Stimulated activated naive CD4-positive, alpha-beta T cell treated with Interleukin-2 at 50 U/mL for 16 hours (primary cell): ENCODE measurements at places on chromosomes 3 and 15.

- DNase-seq, result no peak
Observed at GRCh38 chr3:184351511-184352148, 9.8 kb downstream of the CLCN2 start.

DNA sequence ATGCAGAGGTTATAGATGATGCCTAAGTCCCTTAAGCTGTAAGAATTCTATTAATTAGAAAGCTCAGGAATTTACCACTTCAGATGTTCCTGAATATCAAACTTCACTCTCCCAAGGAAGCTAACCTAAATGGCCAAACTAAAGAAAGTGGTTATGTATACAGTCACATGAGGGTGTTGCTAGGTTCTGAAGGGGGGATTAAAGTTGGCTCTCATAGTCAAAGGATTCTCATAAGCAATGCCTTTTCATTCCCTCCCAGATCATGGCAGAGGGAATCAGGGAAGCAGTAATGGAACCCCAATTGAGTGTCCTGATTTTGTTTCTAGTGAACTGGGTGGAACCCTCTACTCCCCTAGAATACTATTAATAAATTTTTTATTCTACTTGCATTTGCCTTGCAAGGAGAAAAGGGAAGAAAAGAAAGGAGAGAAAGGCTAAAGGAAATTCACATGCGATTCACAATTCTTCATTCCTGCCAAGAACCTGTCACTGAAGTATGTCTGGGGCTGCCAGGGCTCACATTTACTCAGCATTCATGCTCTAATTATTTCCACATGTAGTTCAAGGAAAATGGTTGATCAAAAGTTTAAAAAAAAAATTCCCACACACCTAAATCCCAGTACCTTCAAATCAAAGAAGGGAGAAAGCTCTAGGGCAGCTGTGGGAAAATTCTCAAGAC is 25.1 kb downstream of the FSTL1 start:
- DNase-seq, result no peak

GRCh38 chr3:56792193-56792592 is 9.6 kb downstream of the ARHGEF3 start:
- DNase-seq, result no peak

DNA sequence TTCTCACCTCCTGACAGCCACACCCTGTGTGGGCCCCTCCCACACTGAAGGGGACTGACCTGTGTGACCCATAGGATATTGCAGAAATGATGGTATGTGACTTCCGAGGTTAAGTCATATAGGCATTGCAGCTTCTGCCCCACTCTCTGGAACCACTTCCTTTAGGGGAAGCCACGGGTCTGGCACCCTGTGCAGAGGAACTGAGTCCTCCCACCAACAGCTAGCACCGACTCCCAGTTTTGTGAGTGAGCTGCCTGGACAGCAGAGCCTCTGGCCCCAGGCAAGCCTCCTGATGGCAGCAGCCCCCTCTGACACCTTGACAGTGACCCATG is 24.6 kb upstream of the SLC6A6 start:
- no peak for DNase-seq

- DNase-seq, result no peak
Observed at GRCh38 chr15:41716864-41717263, 56.7 kb downstream of the MGA start.

GRCh38 chr15:87523516-87523915 is 733.0 kb downstream of the NTRK3 start:
- no peak for DNase-seq

DNA sequence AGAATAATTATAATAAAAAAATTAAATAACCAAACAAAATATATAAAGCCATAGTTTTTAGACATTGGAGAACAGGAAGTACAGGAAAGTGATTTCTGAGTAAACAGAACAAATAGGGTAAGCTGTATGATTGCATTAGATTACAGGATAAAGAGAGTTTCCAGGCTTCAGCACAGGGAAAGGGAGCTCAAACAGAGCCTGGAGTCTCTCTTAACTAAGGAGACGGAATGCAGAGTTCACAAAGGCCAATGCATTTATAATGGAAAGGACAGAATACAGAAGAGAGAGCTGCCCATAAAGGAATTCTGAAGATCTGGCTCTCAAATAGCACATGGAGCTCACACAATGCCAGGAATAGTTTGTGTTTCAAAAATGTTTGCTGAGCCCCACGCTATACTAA is 42.0 kb upstream of the OTOL1 start:
- DNase-seq, result no peak

GRCh38 chr15:47674586-47675232 is 42.6 kb upstream of the SEMA6D start:
- no peak for DNase-seq

- no peak for DNase-seq
Observed at GRCh38 chr3:141343865-141344271, 24.4 kb upstream of the ZBTB38 start.

- no peak for DNase-seq
Observed at GRCh38 chr3:39707314-39707909, 102.0 kb upstream of the MYRIP start.

DNA sequence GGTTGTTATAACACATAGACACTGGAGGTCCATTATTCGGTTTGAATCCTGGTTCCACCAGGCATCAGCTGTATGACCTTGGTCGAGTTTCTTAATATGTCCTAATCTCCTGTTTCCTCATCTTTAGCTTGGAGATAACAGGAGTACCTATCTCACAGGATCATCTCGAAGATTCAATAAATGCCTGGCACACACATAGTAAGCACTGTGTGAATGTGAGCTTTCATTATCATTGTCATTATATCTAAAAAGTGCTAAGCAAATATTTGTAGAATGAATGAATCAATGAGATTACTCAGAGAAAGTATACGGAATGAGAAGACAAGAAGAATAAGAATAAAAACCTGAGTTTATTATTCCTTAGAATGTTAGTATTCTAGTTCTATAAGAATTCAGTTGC is 227.4 kb upstream of the CFAP20DC start:
- no peak for DNase-seq

GRCh38 chr3:77338195-77338594 is 298.3 kb downstream of the ROBO2 start:
- no peak for DNase-seq

DNA sequence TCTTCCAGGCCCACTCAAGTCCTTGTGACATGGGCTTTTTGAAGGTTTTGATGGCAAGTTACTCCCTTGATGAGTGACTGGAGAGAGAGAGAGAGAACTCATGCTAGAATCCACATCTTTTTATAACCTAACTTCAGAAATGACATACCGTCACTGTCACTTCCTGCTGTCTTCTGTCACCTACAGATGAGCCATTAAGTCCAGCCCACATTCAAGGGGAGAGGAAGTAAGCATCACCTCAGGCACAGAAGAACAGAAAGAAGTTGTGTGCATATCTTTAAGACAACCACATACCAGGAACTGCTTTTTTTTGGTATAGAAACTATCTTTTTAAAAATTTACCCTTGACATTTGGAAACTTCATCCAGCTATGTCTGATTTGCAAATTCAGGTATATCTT is 16.6 kb upstream of the TXNRD3 start:
- no peak for DNase-seq

GRCh38 chr3:188581792-188582191 is 427.8 kb downstream of the LPP start:
- no peak for DNase-seq

GRCh38 chr3:16410659-16411058 is 102.8 kb downstream of the RFTN1 start:
- DNase-seq, result no peak

DNA sequence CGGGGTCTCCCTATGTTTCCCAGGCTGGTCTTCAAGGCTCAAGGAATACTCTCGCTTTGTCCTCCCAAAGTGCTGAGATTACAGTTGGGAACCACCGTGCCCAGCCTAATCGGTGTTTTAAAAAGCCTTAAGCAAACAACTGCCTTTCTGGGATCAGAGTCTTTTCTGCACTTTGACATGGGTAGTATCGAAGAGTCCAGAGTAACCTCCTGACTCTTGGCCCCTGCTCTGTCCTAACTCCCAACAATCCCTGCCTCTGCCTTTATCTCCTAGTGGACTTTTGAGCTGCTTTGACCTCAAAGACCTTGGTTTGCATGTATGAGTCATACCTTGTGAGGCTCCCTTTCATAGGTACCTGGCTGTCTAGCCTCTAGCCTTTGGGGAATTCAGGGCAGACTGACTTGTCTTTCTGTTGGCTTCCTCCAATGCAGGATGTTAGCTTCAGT is 21.0 kb upstream of the HACD2 start:
- DNase-seq, result no peak

DNA sequence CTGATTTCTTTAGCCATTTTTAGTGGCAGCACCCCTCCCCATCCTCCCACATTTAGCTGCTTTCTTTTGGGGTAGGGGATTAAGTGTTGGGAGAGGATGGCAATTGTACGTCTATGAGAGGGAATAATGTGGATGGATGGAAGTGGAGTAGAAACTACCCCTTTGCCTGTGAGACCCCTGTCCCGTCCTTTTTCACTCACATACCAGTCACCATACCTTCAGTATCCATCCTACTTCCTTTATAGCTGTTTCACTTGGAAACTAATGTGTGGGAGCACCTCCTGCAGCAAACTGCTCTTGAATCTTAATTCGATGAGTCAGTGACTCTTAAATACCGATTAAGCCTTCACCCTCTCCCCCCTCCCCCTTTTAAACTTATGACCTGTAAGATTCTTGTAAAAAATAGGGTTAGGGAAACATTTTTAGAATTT is 730 bp downstream of the SPRED1 start:
- DNase-seq, result no peak

DNA sequence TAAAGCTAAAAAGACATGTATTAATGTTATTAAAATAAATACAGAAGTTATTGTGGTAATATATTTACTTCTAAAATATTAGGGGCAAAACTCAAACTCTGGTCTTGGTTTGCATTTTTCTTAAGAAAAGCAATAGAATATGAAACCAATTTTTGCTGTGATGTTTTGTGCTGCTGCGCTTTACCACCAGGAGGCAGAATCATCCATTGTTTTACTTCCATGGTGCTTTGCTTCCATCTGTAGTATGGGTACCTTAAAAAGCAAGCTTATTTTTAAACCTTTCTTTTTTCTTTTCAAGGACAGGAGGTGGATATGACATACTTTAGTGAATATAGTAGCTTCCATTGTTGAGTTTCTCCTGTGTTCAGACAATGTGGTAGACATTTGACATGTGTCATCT is 46.6 kb upstream of the MRPL3 start:
- no peak for DNase-seq
